ENCODE measurements at places on chromosomes 13 and 19. TPM values are rescaled to one million over a fixed set of nuclear protein-coding genes. Genes with fewer than 3 reads are reported as not detected.

Gene ANGPTL8
- total RNA-seq, result not detected

Gene KLK3
- total RNA-seq, result not detected

Gene MYH14
- total RNA-seq, result not detected

Gene KLHL1
- not detected for total RNA-seq

Gene FKRP
- 22.6 TPM for total RNA-seq

Gene KLK14
- not detected for total RNA-seq

Gene LAIR1
- 0.19 TPM for total RNA-seq

Gene IL11
- 4.8 TPM for total RNA-seq

Gene IZUMO2
- not detected for total RNA-seq

Gene CALR3
- not detected for total RNA-seq

Gene KLK2
- total RNA-seq, result not detected

Gene NKG7
- not detected for total RNA-seq

Gene FREM2
- total RNA-seq, result not detected

Gene IGSF23
- 0.19 TPM for total RNA-seq

Gene IZUMO4
- total RNA-seq, result 0.58 TPM

Gene CYP2A6
- not detected for total RNA-seq

Gene CEACAM7
- not detected for total RNA-seq

Gene KLK12
- total RNA-seq, result not detected

Gene PRSS57
- total RNA-seq, result not detected

Gene PSG2
- total RNA-seq, result 0.56 TPM

Gene CEACAM8
- not detected for total RNA-seq

Gene FXYD3
- total RNA-seq, result not detected

Gene IGFL1
- total RNA-seq, result not detected

Gene APOC1
- total RNA-seq, result 1.3 TPM

Gene ZNF562
- total RNA-seq, result 31.6 TPM

Gene TGFBR3L
- 1.7 TPM for total RNA-seq

Gene GPC6
- total RNA-seq, result 4.4 TPM

Gene CYP4F12
- not detected for total RNA-seq

Gene FBXO17
- 20.6 TPM for total RNA-seq

Gene CYP2B6
- not detected for total RNA-seq

Gene CCDC122
- 1.7 TPM for total RNA-seq

Gene NLRP12
- under 0.01 TPM for total RNA-seq

Gene TUBB4A
- 1.1 TPM for total RNA-seq

Gene POU2F2
- 0.56 TPM for total RNA-seq

Gene PRTN3
- not detected for total RNA-seq

Gene ZNF225
- 5.2 TPM for total RNA-seq

Gene LIN7B
- total RNA-seq, result 11.1 TPM

Gene PEAK3
- not detected for total RNA-seq

Gene COL4A1
- 1,363 TPM for total RNA-seq

Gene GRK1
- total RNA-seq, result not detected

Gene LRG1
- not detected for total RNA-seq

Gene PPM1N
- total RNA-seq, result 0.96 TPM

Gene POSTN
- 1,285 TPM for total RNA-seq

Gene PSG11
- total RNA-seq, result under 0.01 TPM

Gene LILRA1
- not detected for total RNA-seq
